Nephron progenitor cell (in vitro differentiated cells): ENCODE measurements at places on chromosomes 1 and 21.

DNA sequence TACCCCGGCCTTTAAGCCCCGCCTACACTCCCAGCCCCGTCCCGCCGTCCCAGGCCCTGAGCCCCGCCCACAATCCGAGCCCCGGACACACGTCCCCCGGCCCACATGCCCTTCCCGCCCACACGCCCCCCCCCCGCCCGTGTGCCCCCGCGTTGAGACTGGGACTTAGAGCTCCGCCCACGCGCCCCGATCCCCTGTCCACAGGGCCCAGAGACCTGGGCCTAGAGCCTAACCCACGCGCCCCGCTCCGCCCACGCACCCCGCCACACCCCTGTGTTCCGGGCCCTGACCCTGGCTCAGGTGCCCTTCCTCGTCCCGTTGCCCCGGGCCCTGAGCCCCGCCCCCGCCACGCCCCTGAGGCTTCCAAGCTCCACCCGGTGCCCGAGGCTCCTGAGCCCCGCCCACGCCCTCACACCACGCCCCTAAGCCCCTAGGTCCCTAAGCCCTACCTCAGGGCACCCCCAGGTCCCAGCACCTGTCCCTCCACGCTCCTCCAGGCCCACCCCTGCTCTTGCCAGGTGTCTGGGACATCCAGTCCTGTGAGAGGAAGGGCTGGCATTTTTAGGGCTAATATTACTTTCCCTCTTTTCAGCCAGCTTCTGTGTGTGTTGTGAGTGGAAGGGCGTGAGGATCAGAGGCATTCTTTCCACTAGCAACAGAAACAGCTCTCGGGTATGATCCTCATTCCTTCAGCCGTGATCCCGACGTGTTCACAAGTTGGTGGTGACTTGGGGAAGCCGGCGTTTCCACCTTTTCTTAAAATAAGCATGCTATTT lies 552 bp upstream of the GPR157 start:
- DNase-seq = peak; percentile 93

- no peak for DNase-seq
Observed at GRCh38 chr1:32798679-32799416, 18.3 kb downstream of the YARS1 start.

DNA sequence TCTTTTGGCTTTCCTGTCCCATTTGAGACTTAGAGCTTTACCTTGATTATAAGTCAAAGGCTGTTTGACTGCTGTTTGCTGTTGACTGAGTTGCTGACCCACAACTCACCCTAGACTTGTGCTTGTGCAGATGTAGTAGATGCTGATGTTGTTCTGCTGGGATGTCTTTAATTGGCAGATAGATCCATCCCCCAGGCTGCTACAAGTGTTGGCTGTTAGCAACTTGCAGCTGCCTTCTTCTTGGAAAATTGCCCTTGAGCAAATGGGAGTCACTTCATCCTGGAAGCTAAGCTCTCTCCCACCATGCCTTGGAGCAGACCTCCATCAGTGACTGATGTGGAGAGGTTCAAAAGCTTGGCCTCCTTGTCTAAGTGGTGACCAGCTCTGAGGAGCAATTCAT lies 139.3 kb upstream of the KIAA0040 start:
- no peak for DNase-seq

DNA sequence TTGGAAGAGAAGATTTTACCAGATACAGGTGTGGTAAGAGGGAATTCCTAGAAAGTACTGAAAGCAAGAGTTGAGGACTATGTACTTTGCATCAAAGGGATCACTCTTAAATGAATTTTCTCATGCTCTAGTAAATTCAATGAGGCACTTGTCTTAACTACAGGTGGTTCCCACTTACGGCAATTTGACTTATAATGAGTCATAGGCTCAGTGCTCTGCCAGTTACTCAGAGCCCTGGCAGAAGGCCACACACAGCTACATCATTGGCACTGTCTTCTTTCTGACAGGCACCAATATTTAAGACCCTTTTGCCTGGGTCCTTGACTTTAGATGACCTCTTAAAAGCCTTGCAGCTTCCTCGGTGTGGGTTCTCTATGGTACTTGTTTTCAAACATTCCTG lies 15.9 kb upstream of the ADAMTS5 start:
- DNase-seq = no peak

GRCh38 chr1:68644504-68644903 lies 147.6 kb upstream of the DEPDC1 start:
- DNase-seq = no peak

DNA sequence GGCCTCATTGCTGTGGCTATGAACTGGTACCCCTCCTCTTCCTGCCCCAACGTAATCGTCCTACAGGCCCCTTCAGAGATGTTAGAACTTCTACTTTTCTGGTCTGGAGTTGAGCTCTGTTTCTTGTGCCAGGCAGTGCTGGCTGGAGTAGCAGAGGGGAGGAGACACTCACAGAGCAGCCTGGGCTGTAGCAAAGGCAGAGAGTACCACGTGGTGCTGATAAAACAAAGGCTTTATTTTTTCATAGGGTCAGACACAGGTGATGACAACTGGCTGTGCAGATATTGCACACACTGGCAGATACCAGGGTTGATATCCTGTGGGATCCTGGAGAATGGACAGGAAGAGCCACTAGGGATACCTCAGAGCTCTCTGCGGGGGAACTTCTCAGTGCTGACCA lies 23.2 kb downstream of the CRCT1 start:
- DNase-seq = no peak

DNA sequence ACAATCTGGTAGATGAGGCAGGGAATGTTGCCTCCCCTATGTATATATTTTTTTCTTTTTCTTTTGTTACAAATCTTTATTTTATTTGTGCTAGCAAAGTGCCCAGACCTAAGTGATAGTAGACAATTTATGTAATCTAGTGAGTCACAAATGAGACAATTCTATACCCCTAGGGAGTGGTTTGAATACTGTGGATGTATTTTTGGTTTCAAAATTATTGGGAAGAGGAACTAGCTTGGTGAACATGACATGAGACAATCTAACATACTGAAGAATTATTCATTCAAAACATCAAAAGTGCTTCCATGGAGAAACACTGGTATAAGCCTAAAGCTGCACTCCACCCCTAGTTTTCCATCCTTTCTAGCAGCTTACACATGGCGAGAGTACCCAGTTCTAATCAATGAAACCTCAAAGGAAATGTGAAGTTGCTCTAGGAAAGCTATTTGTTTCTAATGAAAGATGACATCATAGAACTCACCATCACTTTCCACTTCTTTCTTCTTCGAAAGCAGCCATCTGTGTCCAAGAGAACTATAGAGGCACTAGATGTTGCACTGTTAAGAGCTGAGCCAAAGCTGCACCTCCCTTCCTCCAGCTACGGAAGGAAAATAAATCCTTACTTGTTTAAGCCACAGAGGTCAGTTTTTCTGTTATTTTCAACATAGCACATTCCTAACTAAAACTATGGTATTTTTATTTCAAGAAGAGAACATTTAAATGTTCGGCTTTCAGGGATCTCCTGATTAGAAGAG lies 764.6 kb downstream of the LTN1 start:
- no peak for DNase-seq

- no peak for DNase-seq
Observed at GRCh38 chr1:154874465-154874864, 4.4 kb upstream of the KCNN3 start.

DNA sequence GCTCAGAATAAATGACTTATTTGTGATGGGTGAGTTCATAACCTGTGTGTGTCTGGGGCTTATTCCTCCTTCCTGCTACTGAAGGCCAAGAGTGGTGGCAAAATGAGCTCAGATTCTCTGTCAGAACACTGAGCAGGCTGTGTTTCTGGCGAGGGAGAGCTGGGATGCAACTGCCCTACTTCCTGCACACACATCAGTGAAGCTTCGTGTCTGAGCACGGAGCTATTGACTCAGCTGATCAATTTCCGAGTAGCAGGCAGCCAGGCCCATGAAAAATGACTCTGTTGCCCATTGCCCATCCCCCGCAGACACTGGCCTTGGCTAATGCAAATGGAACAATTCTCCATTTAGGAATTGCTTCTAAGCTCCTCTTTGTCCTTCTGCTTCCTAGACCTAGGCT lies 27.7 kb downstream of the TNR start:
- DNase-seq = no peak

- no peak for DNase-seq
Observed at GRCh38 chr1:232016616-232017015, 390.0 kb downstream of the DISC1 start.

GRCh38 chr1:40161888-40162397 lies 756 bp downstream of the RLF start:
- DNase-seq = no peak

GRCh38 chr1:163528710-163529348 lies 207.1 kb downstream of the NUF2 start:
- peak; percentile 21 for DNase-seq

DNA sequence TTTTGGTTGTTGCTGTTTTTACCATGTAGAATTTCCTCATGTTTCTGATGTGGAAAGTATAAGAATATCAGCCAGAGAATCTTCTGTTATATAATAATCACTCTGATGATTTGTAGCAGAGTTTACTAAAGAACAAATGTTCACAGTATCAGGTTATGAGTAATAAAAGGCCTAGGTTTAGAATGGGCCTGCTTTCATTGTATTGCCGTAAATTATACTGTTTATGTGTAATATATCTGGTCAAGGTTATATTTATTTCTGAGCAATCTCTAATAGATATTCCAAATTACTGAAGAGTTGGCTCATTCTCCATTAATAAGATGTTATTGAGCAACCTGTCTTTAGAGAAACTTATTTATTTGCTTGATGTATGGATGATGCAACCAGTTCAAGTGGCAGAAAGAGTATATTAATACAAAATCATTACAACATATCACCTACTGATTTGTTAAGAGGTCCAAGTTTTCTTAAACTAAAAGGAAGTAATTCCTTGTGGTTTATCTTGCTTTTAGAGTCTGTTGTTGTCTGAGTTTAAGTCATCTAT lies 649.4 kb upstream of the CXADR start:
- DNase-seq = no peak

- DNase-seq = no peak
Observed at GRCh38 chr1:222136869-222137268, 395.0 kb upstream of the DUSP10 start.

- DNase-seq = no peak
Observed at GRCh38 chr1:100441146-100441545, 88.8 kb downstream of the CDC14A start.

DNA sequence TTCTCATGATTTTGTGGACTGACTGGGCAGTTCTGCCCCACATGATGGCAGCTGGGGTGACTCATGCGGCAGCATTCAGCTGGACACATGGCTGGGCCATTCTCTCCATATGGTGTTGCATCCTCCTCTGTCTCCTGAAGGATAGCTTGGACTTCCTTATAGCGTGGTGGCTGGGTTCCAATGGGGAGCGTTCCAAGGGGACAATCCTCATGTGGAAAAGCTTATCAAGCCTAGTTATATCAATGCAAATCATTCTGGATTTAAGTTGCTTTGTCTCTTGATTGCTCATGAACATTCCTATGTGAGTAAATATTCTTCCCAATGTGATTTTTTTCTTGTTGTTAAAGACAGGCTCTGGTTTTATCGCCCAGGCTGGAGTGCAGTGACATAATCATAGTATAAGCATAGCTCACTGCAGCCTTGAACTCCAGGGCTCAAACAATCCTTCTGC lies 13.2 kb upstream of the SLC2A1 start:
- no peak for DNase-seq

DNA sequence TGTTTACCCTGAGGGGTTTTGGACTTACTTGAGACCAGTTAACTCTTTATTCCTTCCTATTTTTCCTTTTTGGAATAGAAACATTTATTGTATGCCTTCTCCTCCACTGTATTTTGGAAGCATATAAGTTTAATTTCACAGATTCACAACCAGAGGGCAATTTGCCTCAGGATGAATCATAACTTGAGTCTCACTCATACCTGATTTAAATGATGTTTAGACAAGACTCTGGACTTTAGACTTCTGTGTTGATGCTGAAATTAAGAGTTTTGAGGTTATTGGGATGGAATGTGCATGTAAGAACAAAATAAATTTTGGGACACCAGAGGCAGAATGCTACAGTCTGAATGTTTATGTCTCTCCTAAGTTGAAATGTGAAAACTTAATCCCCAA lies 7.1 kb upstream of the ADAM30 start:
- no peak for DNase-seq

DNA sequence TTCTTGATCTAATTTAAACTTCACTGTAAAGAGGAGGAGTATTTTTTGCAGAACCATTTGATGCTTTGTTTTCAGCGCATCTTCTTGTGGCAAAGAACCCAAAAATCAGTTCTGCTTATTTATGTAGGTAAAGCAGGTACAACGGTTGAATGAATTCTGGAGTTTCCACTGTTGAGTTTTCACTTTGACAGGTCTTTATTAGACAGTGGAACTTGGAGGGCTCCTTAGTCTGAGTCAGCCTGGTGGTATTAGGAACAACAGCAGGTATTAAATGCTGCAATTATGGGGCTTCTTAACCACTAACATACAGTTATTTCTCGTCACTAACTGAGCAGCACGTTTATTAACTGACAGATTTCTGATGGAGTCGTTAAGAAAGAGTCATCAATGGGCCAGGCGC lies 1.2 kb downstream of the LRIG2 start:
- DNase-seq = no peak

- DNase-seq = no peak
Observed at GRCh38 chr1:36529769-36530260, 47.1 kb upstream of the CSF3R start.

DNA sequence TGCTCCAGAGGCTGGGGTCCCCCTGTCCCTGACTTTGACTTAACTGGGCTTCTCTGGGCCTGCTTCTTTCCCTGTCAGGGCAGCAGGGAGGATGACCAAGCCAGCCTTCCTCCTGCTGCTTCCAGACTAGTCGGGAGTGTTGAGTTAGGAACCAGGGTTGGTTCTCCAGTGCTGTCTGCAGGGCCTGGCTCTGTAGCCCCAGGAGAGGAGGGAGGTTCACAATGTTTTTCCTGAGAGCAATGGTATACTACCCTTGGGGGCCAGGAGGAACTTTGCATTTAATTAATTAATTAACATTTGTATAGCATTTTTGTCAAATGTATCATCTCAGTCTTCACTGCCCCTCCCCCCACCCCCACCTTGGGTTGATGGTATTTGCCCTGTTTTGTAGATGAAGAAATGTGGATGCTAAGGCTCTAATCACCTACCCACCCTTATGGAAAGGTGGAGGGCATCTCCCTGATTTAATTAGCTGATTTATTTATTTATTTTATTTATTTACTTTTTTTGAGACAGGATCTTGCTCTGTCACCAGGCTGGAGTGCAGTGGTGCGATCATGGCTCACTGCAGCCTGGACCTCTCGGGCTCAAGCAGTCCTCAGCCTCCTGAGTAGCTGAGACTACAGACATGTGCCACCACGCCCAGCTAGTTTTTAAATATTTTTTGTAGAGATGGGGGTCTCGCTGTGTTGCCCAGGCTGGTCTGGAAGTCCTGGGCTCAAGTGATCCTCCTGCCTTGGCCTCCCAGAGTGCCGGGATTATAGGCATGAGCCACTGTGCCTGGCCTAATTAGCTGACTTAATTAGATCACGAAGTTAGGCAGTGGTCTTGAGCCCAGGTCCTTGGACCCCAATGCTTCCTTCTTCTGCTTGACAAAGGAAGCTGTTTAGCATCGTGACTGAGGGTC lies 6.6 kb downstream of the H6PD start:
- DNase-seq = no peak

DNA sequence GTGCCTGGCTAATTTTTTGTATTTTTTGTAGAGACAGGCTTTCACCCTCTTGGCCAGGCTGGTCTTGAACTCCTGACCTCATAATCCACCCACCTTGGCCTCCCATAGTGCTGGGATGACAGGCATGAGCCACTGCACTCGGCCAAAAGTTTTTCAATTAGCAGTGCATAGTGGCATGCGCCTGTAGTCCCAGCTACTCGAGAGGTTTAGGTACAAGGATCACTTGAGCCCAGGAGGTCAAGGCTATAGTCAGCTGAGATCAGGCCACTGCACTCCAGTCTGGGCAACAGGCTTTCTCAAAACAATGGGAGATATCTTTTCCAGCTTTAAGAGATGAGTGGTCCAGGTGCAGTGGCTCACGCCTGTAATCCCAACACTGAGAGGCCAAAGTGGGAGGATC lies 30.8 kb downstream of the DAP3 start:
- DNase-seq = no peak
